Suppressor macrophage treated with lipopolysaccharide for 4 hours (primary cell): ENCODE measurements at places on chromosomes 5 and 9.
A peak's percentile ranks its signal among the peaks of the same experiment; 100 is the strongest.

DNA sequence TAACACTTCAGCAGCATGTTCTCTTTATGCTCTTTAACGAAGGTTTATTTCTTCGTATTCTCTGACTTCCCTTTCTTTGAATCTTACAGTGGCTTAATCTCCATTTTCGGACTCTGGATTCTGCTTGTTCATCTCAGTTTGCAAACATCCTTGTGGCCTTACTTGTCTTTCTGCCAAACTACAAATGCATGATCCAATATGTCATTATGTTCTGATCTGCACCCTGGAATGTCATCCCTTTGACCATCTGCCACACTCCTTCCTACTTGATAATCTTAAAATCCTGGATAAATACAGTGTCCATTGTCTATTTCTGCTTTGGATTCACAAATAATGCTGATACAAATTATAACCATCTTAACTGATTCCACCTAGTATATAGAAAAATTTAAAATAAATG, 499.2 kb downstream of the CDH18 start:
- no peak for DNase-seq

GRCh38 chr9:135258461-135258860, 171.0 kb downstream of the OLFM1 start:
- DNase-seq, result no peak

GRCh38 chr5:158899792-158900191, 199.9 kb downstream of the EBF1 start:
- DNase-seq, result no peak

- DNase-seq, result no peak
Measured at GRCh38 chr9:28883234-28883633, 1310.0 kb upstream of the C9orf72 start.

GRCh38 chr5:159619826-159620225, 289.5 kb upstream of the IL12B start:
- no peak for DNase-seq

DNA sequence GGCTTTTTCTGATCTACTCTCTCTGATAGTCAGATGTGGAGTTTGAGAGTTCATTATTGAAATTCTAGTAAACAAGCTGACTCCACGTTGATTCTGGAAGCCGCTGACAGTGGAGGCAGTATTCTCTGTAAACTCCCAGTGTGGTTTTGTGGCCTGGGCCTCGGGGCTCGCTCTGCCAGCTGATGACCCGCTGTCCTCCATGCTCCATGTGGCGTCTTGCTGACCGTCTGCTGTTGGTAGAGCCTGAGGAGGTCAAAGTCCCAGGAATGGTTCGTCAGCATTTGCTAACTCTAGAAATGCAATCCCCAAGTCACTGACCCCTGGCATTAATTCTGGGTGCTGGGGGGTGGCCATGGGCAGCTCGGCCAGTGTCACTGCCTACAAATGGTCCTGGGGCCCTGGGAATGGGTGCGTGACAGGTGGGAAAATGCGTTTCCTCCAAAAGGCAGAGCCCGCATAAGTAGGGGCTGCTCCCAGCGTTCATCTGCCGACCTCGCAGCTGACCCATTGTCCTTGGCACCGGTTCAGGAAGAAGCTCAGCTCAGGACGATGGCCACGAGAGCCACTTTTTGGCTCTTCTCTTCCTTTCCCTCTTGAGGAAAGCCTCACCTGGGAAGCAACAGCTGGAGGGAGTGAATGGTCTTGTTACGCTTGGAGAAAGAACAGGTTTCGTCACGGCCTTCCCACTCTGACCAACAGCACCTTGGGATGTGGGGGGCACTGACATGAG, 55.1 kb downstream of the MRPL36 start:
- DNase-seq, result no peak

- no peak for DNase-seq
Measured at GRCh38 chr9:4603830-4604229, 58.3 kb upstream of the PLPP6 start.

- peak; percentile 32 for DNase-seq
Measured at GRCh38 chr5:135718151-135718550, 116.3 kb upstream of the SLC25A48 start.

DNA sequence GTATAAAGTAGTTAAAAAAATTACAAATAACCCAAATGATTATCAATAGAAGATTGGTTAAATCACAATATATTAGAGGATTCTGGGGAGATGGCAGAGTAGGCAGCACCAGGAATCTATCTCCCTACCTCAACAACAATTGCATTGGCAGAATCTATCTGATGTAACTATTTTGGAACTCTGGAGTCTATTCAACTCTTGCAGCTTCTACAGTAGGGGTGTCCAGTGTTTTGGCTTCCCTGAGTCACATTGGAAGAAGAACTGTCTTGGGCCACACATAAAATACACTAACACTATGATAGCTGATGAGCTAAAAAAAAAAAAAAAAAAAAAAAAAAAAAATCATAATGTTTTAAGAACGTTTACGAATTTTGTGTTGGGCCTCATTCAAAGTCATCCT, 29.2 kb upstream of the ECM2 start:
- DNase-seq, result no peak

GRCh38 chr9:4986296-4986695, 1.2 kb downstream of the JAK2 start:
- DNase-seq, result peak; percentile 83

DNA sequence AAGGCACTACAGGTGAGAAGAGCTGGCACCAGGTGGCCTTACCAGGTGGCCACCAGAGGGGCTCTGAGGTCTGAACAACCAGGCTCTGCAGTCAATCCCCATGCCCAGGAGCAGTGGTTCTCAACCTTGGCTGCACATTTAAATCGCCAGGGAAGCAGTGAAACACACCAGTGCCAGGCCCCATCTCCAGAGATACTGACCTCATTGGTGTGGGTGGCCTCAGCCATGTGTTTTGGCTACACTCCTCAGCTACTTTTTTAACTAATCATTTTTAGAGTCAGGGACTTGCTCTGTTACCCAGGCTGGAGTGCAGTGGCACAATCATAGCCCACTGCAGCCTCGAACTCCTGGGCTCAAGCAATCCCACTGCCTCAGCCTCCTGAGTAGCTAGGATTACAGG, 56.0 kb downstream of the GABBR2 start:
- no peak for DNase-seq

GRCh38 chr9:100170085-100170484, 71.0 kb downstream of the INVS start:
- DNase-seq, result no peak

- DNase-seq, result no peak
Measured at GRCh38 chr9:16245756-16246440, 624.6 kb downstream of the BNC2 start.

DNA sequence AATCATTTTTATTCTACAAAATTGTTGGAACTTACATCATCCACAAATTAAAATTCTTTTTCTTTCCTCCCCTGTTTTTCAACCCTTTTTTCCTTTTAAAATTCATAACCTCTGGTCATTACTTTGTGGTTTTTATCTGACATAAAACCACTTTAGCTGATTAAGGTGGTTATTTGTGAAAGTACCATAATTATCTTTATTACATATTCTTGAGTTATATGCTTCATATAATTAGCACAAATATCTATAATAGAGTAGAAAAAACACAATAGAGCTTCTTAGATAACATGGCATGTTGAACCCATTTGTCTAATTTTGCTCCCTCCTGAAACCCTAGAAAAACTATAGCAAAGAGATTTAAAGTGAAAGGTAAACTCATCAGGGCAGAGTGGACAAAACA, 22.9 kb upstream of the PPIC start:
- no peak for DNase-seq

DNA sequence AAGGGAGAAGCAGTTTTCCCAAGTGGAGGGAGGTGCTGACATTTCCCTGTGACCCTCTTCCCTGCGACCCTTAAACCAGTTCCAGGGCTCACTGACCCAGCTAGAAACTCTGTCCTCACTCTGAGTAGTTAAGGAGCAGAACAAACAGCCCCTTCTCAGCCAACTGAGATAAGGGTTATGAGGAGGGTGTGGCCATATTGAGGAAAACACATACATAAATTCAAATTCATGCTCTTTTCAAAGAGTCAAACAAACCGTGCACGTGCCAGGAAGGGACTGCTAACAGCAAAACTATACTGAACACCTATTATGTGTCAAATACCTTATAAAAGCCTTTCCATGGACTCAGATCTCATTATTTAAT, 4.9 kb upstream of the AKNA start:
- no peak for DNase-seq

DNA sequence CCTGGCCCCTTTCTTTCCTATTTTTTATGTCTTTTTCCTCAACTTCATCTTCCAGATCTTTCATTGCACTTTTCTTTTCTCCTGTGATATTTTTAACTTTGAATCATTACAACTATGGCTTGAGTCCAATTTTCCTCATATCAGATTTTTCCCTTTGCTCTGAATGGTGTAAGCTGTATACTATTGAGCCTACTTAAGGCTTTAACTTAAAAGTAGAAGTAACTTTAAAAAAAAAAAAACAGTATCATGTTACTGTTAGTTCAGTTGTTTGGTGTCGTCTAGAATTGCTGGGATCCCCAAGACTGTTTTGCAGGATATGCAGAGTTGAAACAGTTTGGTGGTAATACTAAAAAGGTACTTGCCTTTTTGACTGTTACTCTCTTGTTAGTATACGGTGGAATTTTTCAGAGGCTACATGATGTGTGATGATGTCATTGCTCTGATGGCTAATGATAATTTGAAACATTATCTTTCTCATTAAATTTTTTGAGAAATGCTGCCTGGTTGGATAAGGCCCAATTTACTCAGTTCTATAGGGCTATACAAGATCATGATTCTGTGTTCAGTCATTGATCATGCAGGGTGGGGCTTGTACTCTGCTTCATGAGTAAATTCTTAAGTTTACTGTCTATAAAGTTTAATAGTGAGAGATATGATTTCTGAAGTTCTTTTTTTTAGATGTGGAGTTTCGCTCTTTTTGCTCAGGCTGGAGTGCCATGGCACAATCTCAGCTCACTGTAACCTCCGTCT, 8.8 kb downstream of the NAA35 start:
- DNase-seq, result no peak

DNA sequence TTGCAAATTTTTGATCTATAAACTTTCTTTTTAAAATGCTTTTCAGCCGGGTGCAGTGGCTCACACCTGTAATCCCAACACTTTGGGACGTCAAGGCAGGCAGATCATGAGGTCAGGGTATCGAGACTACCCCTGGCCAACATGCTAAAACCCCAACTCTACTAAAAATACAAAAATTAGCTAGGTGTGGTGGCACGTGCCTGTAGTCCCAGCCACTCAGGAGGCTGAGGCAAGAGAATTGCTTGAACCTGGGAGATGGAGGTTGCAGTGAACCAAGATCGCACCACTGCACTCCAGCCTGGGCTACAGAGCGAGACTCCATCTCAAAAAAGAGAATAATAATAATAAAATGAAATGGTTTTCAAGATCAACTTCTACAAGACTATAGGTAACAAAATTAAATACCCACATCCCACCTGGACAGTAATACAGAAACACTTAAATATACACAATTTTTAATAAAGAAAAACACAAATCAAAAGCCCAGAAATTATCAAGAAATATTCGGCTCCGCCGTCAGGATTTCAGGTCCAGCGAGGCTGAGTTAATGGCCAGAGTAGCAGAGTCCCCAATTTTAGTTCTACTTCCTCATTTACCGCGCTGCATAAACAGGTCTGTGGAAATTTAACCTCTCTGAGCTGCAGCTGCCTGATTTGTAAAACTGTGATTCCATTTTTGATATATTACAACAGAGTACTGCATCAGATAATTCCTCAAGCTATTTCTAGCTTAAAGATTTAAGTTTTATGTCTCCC, 4.0 kb downstream of the TUT7 start:
- DNase-seq, result peak; percentile 60

DNA sequence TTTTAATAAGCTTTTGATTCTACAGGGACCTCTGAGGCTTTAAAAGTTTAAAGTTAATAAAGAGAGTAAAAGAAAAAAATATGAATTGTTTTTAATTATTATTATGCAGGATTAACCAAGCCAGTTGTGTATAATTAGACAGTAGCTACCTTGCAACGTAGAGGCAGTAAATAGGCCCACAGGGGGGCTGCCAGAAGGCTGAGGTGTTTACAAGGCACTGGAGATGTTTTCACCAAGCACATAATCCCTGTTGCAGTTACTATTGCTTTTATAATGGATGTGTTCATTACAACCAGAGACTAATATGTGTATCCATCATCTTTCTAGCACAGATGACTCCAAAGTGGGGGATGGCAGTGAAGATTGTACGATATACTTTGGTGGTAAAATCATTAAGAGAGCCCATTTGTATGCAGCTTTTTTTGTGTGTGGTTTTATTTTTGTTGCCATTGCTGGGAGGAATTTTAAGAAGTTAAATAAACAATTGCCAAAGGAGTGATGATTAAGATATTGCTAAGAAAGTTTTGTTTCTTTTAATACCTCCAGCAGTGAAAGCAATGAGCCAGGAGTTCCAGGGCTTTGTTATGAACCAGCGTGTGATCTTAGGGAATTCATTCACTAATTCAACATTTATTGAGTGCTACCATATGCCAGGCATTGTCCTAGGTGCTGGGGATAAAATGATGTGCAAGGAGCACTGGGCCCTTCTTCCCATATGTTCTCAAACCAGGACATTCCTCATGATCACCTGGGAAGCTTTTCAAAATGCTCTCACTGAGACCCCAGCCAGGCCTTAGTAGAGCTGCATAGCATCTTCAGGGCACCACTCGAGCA, 138.7 kb upstream of the EFNA5 start:
- no peak for DNase-seq

GRCh38 chr5:59332236-59332973, 561.1 kb downstream of the PDE4D start:
- no peak for DNase-seq

DNA sequence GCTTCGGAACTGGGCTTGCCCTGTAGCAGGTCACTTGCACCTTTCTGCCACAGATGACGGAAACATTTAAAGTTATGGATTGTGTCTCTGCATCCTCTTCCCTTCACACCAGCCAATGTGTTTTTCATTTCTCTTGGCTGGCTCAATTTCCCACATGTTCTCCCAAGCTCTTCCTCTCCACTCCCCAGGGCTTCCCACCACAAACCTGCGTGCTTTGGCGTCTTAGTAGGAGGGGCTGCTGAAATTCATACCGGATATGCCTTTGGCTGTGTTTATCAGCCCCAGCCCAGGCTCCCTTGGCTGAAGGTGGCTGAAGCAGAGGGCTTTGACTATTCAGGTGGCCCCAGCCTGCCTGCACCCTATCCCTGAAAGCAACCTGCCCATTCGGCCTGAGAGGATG, 32.1 kb downstream of the ADRB2 start:
- DNase-seq, result no peak

DNA sequence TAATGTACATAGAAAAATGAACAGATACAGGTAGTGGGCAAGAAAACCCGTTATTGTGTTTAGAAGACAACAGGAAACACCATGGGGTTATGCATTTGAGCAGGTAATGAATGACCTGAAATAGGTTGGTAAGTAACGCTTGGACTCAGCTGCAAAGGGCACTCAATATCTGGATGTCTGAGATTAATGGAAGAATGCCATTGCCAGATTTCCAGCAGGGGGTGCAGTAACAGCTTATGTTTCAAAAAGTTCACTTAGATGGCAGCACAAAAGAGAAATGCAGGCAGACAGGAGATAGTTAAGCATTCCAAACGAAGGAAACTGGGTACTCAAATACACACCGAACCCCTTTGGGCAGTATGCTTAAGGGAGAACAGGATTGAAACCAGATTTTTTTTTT, 285.5 kb upstream of the VLDLR start:
- no peak for DNase-seq
